Activated naive CD4-positive, alpha-beta T cell treated with Interleukin-2 at 50 U/mL for 16 hours (primary cell): ENCODE measurements at places on chromosomes 4 and X.

GRCh38 chr4:146787731-146788130 lies 149.0 kb downstream of the POU4F2 start:
- DNase-seq, result no peak

DNA sequence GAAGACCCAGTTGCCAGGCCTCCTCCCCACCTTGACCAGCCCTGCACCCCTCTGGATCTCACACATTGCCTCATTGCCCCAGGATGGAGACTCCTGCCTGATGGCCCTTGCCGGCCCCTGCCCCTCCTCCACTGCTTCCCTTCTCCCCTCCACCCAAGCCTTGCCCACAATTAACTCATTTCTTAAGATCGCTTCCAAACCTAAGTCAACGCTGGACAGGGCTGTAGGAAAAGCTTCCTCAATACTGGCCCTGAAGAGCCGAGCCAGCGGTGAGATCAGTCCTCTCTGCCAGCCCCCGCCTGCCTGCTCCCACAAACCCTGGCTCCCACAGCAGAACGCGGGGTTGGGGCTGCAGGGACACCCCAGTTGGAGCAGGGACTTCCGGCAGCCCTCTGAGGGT lies 7.5 kb upstream of the HAUS7 start:
- DNase-seq, result no peak

DNA sequence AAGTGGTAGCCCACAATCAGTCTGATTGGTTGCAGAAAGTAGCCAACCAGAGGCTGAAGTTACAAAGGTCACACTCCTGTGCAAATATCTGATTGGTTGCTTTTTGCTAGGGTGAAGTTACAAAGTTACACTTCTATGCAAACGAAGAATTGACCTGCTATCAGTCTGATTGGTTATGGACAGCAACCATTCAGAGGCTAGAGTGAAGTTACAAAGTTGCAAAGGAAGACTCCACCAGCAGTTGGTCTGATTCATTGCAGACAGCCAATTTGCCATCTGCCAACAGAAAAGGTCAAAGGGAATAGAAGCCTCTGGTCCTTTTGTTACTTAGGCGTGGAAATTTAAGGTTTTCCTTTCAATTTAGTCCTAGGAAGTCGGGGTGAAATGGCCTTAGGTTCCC lies 377.7 kb downstream of the PRDM5 start:
- DNase-seq, result no peak

- DNase-seq, result no peak
These were observed 418.7 kb upstream of the INTU start for GRCh38 chr4:127214016-127214415.

DNA sequence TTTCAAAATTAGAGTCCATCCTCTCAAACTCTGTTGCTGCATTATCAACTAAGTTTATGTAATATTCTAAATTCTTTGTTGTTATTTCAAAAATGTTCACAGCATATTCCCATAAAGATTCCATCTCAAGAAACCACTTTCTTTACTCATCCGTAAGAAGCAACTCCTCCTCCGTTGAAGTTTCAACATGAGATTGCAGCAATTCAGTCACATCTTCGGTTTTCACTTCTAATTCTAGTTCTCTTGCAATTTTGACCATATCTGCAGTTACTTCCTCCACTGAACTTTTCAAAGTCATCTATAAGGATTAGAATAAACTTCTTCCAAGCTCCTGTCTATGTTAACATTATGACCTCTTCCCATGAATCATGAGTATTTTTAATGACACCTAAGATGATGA lies 216.6 kb upstream of the SLC7A11 start:
- DNase-seq, result no peak

- DNase-seq, result no peak
These were observed 85.0 kb downstream of the HPGD start for GRCh38 chr4:174437324-174437723.

DNA sequence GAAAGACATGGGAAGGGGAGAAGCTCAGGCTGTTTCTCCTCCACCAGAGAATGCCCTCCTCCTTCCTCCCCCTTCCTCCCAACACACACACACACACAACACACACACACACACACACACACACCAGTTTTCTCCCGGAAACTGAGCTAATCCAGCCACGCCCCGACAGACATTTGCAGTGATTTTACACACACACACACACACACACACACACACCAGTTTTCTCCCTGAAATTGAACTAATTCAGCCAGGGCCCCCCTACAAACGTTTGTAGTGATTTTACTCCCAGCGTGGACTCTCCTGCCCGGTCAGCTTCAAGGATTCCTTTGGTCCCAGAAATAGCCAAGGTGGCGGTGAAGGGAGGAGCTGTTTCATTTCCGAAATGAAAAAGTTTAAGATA lies 32.9 kb upstream of the STX18 start:
- no peak for DNase-seq

DNA sequence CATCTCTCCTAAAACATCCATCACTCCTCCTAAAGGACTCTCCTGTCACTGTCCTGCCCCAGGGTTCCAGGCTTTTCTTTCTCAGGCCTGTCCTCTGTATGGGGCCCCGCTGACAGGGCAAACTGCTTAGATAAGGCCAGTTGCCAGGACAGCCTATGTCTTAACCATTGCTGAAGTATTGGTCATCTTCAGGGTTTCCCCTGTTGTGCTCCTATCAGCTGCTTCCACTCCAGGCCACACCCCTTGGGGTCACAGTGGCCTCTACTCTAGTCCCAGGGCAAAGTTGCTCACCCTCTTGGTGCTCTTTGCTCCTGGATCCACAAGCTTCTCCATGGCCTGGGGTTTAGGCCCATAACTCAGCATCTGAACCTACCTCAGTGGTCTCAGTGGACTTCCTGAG lies 138.0 kb upstream of the PJA1 start:
- no peak for DNase-seq

DNA sequence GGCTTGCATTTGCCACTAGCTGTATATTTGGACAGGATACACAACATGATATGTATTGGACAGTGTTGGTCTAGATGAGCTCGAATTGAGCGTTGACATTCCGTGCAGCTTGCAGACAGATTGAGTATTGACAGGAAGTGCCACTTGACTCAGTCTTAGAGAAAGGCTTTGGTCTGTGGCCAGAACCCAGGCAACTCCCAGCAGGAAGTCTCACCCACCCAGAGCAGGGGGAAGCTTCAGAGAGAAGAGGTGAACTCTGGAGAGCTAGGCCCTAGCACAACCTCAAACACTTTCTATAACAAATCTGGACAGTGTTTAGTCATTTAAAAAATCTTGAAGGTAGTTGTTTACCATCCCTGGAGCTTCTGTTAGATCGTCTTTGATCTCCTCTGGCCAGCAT lies 280.5 kb downstream of the FBXW7 start:
- DNase-seq, result peak; percentile 55

- DNase-seq, result no peak
These were observed 10.2 kb downstream of the ARAF start for GRCh38 chrX:47571215-47571614.

GRCh38 chrX:151604931-151605330 lies 41.5 kb downstream of the PASD1 start:
- no peak for DNase-seq

- DNase-seq, result no peak
These were observed 15.4 kb upstream of the FHDC1 start for GRCh38 chr4:152920768-152921167.

GRCh38 chrX:31178769-31179125 lies 106.9 kb upstream of the FTHL17 start:
- no peak for DNase-seq

DNA sequence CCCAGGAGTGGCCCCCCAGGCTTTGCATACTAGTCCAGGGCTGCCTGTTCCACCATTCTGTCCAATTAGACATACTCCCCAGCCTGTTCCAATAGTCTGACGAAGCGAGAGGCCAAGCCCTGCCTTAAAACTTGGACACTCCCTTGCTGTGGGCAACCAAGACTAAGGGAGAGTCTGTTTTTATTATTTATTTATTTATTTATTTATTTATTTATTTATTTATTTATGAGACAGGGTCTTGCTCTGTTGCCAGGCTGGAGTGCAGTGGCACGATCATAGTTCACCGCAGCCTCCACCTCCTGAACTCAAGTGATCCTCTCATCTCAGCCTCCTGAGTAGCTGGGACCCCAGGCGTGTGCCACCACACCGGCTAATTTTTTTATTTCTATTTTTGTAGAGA lies 6.6 kb downstream of the KIT start:
- DNase-seq, result no peak

DNA sequence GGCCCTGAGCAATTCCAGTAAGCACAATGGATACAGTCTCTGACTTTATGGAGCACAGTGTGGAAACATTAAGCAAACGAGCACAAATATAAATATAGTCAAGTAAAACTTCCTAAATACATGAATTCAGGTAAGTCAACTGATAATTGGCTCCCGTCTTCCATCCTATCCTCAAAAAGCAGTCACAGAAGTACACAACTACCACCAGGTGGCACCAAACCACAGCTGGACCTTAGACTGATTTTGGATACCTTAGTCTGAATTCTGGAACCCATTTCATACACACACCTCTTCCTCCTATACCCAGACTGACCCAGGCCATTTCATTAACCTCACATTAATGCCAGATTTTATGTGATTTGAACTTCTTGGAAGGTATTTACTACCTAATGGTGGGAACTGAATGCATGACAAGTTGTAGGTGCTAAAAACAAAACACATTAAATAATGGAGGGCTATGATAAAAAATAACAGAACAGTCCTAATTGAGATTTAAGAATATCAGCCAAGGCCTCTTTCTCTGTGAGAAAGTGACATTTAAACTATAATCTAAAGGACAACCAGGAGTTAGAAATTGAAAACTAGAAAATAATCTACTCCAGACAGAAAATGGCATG lies 77.5 kb downstream of the ELF2 start:
- peak; percentile 71 for DNase-seq

GRCh38 chr4:42398871-42399331 lies 1.6 kb downstream of the SHISA3 start:
- no peak for DNase-seq

DNA sequence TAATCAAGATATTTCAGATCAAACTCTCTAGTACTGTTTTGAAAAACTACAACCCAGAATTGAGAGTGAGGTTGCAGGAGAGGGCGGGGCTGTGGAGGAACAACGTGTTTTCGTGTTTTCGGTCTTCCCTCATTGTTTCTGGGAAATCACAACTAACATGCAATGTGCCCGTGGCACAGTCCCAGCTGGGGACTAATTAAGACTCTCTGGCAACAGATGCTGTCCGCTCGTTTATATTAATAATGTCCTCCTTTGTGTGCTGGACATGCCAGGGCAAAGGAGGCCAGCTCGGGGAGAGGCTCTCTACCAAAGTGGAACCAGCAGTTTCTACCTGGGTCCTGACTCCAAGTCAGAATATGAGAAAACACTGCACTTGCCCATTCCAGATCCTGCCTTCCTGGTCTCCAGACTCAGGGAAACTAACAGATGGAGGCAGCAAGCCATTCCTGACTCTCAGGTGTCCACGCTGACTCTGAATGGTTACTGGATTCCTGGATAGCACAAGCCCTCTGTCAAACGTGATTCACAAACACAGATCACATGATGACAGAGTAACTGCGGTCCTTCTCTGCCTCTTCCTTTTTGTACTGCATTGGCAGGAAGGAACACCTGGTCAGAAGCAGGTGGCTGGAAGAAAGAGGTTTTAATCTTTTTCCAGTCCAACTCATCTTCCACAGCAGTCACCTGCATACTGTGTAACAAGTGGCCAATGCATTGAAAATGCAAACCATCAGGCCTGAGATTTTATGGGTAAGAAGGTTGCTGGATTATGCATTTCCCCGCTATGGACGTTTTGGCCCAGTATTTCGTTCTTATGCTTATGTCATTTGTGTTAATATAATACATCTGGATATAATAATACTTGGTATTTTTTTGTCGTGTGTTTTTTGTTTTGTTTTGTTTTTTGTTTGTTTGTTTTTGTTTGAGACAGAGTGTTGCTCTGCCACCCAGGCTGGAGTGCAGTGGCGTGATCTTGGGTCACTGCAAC lies 65.0 kb downstream of the COQ2 start:
- peak; percentile 75 for DNase-seq

DNA sequence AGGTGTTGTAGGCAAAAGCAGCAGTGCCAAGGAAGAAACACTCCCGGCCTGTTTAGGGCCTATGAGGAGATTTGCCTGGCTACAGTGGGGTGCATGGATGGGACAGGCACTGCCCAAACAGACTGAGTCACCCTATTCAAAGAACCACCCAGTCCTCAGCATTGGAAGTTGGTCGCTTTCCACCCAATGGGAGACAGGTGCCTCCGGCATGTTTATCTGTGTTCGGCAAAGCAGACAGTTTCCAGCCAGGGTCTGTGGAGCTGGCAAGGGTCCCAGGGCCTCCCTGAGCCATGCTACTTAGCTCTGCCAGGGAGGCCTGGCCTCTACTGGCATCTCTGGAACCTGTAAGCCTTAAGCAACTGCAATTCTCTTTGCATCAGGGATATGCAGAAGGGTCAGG lies 165.1 kb upstream of the ATP6AP2 start:
- no peak for DNase-seq

DNA sequence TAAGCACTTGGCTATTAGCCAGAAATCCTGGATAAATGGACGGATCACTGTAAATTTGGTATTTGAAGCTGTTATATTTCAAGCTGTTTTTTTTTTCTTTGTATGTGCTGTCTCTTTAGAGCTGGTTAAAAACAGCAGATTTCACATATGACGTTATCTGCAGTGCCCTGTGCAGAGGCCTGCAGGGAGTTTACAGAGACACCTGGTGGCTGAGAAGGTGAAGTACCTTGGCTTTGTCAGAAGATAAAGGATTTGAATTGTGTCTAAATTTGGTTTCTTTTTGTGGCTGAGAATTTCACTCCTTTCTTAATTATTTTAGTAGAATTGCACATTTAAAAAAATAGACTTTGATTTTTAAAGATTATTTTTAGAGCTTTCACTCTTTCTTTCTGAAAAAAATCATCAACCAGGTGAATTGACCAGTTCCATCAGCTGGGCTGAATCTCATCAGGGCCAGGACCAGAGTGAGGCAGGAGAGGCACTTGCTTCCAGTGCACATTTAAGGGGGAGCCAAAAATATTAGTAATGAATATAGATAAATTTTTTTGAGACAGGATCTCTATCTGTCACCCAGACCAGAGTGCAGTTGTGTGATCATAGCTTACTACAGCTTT lies 9.6 kb upstream of the CHRNA9 start:
- DNase-seq, result peak; percentile 62

DNA sequence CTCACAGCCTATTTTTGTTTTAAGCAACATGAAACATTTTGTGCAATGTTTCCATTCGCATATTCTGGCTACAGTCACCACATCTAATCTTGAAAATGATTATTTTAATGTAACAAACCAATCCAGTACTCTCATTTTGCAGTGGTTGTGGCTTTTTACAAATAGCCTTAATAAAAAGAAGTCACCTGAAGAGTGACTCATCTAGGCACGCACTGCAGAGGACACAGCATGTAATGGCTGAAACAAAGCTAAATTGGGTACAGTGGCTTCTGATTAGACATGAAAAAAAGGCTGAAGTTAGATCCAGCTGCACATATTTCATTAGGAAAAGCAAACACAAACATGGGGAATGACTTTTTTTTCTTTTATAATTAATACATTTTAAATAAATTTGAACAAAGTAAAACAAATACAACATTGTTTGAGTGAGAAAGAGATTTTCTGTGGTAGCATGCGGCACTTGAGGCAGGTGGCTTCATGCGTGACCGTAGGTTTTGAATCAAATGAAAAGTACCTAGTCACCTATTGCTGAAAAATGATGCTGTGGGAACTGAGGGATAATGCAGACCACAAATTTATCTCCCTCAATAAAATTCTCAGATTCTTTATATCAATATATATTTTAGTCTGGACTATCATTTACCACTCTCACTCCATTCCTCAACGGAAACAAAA lies 240.8 kb upstream of the DDX53 start:
- DNase-seq, result no peak
